Pancreas (tissue), 10 donors: ENCODE measurements at places on chromosomes 6 and 20.

DNA sequence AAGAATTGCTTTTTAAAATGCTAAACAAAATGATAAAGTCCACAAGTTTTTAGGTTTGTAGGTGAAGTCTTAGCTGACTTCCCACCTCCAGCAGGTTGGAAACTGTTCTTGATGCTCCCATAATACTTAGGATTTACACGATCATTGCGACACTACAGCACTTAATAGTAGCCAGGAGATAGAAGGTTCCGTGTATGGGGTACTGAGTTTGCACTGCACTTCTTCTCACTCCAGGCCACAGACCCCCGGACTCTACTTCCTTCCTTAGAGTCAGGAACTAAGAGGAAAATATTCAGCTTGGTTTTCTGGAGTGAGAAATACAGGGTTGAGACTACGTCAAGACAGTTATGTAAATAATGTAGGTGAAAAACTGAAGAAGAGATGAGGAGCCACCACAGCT, 56.1 kb upstream of the SGK1 start:
- DNase-seq: no peak

GRCh38 chr6:134199848-134200606, 117.9 kb downstream of the SGK1 start:
- DNase-seq: no peak

GRCh38 chr6:68756454-68757375, 121.6 kb downstream of the ADGRB3 start:
- no peak for DNase-seq

- no peak for DNase-seq
Observed at GRCh38 chr6:129662406-129662766, 47.6 kb downstream of the ARHGAP18 start.

DNA sequence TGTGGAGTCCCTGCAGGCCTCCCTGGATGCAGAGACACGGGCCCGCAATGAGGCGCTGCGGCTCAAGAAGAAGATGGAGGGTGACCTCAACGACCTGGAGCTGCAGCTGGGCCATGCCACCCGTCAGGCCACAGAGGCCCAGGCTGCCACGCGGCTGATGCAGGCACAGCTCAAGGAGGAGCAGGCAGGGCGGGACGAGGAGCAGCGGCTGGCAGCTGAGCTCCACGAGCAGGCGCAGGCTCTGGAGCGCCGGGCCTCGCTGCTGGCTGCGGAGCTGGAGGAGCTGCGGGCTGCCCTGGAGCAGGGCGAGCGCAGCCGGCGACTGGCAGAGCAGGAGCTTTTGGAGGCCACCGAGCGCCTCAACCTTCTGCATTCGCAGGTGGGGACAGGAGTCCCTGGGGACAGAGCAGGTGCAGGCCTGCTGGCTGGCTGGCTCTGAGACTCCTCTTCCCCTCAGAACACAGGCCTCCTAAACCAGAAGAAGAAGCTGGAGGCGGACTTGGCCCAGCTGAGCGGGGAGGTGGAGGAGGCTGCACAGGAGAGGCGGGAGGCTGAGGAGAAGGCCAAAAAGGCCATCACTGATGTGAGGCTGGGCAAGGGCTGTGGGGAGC, 44.7 kb downstream of the MYH7B start:
- DNase-seq: no peak

DNA sequence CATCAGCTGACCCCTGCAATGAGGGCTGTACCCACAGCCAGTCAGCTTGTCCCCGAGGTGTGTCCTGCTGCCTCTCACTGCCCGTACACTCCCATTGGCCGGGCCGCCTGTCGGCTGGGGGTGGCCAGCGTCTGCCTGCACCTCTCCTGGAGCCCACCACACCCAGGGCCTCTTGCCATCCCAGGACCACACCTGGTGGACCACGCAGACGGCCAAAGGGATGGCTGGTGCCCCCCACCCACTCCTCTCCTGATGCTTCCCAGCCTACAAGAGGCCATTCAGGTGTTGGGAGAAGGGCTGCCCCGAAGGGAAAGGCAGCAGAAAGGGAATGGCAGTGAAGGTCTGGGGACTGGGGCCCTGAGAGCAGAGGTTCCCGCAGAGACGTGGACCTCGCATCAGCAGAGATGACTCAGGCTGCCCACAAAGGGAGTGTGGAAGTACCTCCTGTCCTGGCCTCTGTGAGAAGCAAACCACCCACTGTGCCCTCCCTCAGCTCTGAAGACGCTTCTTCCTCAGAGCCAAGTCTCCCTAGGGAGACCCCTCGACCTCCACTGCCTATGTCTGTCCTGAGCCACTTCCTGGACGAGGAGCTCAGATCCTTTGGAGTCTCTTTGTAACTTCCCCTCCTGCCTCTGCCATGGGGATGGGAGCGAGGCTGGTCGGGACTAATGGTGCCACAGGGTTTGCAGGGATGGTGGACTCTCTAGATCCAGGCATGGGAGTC, 60.9 kb downstream of the PYGB start:
- no peak for DNase-seq

GRCh38 chr20:40705413-40705812, 16.4 kb upstream of the MAFB start:
- DNase-seq: no peak

- DNase-seq: peak; percentile 73
Observed at GRCh38 chr6:122798099-122798641, 9.1 kb downstream of the SMPDL3A start.

DNA sequence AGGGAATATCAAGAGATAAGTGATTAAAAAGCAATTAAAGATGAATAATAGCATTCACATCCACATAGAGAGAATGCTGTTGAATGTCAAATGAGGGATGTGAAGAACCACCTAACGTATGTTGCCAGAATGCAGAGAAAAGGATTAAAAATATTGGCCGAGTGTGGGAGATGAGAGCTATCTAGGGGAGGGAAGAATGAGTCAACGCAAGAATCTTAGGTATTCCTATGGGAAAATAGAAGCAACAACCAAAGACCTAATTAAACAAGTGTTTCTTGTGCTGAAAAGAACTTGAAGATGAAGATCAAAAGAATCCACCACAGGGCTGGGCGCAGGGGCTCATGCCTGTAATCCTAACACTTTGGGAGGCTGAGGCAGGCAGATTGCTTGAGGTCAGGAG, 12.2 kb upstream of the RSPH3 start:
- no peak for DNase-seq

- DNase-seq: no peak
Observed at GRCh38 chr6:8674126-8674525, 238.8 kb upstream of the SLC35B3 start.

- DNase-seq: no peak
Observed at GRCh38 chr6:24545183-24545582, 50.4 kb downstream of the ALDH5A1 start.

GRCh38 chr6:62670490-62671223, 384.6 kb upstream of the KHDRBS2 start:
- no peak for DNase-seq

GRCh38 chr20:57883224-57883623, 173.4 kb upstream of the PMEPA1 start:
- no peak for DNase-seq

DNA sequence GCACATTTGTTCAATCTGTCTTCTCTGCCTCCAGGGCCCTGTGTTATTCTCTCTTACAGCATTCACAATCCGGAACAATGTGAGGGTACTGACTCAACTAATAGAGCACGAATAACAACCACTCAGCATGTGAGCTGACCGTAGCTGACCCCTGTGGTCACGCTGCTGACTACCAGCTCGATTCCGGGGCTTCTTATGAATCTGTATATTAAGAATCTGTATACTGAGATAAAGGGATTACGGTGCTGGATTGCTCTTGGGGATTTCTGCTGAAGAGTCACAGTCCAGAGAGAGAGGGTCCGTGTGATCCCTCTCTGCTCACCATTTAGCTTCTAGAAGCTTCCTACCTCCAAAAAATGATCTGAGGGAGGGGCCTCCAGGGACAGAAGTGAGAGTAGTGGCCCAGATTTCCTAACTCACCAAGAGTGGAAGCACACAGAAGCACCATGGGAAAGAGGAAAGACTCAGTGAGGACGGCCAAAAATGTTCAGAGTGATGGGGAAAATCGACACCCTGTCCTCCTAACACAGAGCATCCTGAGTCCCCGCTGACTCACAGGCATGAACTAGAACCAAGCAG, 156.2 kb downstream of the THBS2 start:
- DNase-seq: no peak

GRCh38 chr20:59176812-59177211, 13.2 kb downstream of the ZNF831 start:
- DNase-seq: no peak

- no peak for DNase-seq
Observed at GRCh38 chr6:38625217-38625616, 14.5 kb downstream of the BTBD9 start.

DNA sequence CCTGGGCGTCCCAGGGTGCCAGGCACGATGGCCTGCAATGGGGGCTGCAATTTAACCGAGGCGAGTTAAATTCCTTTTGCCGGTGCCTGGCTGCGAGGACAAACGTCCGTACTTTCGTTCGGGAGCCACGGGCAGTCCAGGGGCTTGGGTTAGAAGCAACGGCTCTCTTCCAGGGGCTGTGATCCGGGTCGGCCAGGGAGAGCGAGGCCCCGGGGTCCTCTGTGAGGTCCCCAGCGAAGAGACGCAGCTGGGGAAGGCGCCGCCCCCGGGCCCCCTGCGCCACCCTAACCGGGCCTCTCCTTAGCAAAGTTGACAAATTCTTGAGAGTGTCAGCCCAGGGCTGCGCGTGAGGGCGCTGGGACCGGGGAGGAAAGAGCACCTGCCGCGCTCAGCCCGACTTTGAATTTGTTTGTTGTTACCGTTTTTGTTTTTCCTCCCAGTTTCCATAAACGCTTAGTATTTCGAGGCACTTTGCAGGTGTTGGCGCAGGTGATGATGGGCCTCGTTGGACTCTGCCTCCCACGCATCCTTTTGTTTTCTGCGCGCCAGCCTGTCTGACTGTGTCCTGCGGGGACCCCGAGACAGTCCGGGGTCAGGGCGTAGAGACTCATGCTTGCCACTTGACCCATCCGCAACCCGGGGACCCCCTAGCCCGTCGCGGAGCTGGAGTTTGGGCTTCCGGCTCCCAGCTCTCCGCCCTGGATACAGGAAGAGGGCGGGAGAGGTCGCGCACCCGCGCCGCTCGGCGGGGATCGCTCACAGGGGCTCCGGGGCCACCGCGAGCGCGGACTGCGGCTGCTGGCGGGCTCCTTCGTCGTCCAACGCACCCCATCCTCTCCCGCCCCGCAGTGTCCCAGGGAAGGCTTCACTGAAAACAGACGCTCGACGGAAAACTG, 5.8 kb downstream of the OLIG3 start:
- DNase-seq: no peak

- no peak for DNase-seq
Observed at GRCh38 chr6:145866456-145867396, 52.1 kb upstream of the FBXO30 start.

DNA sequence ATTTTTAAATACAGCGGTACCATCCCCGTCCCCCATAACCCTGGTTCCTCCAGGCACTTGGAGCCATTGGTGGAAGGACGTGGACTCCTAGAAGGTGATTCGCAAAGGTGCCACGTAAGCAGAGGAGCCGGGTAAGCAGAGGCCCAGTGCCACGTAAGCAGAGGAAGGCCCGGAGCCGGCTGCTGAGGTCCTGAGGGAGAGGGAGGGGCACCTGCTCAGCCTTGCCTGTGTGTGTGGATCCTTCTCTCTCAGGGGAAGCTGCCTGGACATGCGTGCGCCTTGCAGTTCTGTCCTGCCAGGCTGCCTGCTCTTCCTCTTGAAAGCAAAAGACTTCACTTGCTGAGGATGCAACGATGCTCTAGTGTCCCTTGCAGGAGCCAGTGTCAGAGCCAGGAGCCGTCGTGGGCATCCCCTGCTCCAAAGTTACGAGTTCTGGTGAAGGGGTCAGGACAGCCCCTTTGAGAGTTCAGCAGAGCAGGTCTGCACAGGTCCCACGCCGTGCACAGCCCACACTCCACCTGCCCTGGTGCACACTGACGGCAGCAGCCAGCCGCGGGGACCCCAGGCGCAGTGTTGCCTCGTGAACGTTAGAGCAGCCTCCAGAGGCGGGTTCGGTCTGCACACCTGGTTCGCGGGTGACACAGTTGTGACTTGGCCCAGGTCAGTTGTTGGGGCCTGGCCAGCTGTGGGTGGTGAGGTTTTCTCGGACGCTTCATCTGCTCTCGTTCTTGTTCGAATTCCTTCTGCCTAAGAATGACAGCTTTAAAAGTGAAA, 1.9 kb upstream of the NKAIN4 start:
- DNase-seq: no peak

DNA sequence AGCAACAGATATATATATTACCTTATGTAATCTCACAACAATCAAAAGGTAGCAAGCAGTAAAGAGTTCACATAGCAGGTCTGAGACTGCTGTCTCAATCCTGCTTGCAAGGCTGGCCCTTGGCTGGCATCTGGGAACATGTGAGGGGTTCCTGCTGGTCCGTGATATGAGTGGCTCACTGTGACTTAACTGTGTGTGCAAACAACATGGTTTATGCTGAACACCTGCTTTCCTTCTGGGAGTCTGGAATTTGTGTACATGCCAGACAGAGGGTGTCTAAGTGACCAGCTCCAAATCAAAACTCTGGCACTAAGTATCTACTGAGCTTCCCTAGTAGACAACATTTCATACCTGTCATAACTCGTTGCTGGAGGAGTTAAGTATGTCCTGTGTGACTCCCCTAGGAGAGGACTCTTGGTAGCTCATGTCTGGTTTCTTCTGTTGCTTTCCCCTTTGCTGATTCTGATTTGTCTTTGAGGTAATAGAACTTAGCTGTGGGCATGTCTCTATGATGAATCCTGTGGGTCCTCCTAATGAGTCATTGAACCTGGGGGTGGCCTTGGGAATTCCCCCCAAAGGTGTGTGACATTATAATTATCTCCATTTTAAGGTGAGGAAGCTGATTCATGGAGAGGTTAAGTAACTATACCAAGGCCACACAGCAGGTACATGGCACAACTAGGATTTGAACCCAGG, 131.6 kb upstream of the NEDD9 start:
- DNase-seq: no peak

DNA sequence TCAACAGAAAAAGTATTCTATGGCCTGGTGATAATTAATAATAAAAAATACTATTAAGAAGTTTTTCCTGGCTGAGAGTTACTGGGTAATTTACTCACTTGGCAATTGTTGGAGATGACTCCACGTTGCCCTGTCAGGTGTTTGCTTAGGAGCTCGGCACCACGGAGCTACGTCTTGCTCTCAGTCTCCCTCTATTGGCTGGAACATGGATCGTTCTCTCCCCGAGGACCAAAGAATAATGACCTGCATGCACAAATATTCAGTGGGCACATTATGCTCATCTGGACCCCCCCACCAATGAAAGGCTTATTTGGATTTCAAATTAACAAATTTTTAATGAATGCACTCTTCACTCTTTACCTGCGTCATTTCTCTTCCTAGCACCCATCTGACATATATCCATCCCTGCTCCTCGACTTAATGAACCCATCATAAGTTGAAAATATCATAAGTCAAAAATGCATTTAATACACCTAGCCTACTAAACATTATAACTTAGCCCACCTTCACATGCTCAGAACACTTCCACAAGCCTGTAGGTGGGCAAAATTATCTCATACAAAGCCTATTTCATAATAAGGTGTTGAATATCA, 71.0 kb upstream of the CD83 start:
- peak; percentile 32 for DNase-seq

- no peak for DNase-seq
Observed at GRCh38 chr20:14896569-14896968, 559.2 kb upstream of the FLRT3 start.

DNA sequence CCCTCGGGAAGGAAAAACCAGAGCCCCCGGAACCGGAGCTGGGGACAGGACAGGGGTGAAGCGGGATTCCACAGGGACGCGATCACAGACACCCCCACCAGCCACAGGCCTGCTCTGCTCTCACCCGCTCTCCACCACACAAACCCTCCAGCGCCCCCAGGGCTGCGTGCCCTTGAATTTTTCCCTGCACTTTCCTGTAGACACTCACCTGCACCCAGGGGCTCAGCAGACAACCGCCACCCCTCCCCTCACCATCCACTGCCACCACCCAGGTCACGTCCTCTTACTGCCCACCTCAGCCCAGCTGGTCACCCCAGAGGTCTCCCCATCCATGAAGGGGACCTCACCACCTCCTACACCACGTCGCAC, 631 bp downstream of the ULBP2 start:
- DNase-seq: no peak
